ENCODE measurements at places on chromosomes 2 and 18.
A peak's percentile ranks its signal among the peaks of the same experiment; 100 is the strongest.

DNA sequence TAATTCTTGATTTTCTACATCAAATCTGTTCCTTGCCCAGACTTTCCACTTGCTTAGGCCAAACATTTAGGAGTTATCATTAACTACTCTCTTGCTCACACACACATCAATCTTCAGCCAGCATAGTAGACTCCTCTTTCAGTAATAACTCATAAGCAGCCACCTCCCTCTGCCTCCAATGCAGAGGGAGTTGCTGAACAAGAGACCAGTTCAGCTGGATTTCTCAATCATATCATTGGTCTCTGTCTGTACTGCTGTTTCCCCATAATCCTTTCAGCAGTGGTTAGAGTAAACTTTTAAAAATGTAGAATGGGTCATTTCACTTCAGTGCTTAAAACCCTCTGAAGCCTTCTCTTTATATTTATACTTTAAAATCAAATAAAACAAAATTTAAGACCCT, 112.9 kb downstream of the SLC39A10 start:
- no peak for DNase-seq

DNA sequence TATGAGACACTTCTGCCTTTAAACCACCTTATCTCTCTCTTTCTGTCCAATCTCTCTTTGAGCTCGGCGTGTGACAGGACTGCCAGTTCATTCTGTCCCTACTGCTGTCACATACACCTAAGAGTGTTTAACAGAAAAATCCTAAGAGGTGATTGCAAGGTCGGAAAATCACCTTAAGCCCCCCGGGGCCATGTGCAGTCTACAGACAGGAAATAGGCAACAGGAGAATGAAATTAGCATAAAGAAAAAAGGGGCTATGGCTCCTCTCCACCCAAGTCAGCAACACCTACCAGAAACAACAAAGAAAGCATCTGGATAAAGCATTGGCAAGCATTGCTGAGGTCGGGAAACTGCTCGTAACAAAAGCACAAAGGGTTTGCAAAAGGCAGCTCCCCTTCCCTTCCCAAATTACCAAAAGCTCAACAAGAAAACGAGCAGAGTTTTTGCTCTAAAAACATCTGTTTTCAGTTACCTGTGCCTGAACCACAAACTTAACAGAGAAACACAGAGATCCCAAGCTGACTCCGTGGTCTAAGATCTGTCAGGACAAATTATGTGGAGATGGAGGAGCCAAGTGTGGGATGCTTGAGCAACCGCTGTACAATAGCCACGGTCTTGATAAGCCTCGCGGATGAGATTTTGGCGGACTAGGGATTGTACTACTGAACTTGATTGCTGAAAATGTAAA, 30.4 kb downstream of the ANKRD44 start:
- DNase-seq: no peak

- DNase-seq: no peak
Observed at GRCh38 chr2:76808732-76809131, 713.4 kb downstream of the LRRTM4 start.

GRCh38 chr2:105187531-105187930, 54.0 kb upstream of the GPR45 start:
- no peak for DNase-seq

DNA sequence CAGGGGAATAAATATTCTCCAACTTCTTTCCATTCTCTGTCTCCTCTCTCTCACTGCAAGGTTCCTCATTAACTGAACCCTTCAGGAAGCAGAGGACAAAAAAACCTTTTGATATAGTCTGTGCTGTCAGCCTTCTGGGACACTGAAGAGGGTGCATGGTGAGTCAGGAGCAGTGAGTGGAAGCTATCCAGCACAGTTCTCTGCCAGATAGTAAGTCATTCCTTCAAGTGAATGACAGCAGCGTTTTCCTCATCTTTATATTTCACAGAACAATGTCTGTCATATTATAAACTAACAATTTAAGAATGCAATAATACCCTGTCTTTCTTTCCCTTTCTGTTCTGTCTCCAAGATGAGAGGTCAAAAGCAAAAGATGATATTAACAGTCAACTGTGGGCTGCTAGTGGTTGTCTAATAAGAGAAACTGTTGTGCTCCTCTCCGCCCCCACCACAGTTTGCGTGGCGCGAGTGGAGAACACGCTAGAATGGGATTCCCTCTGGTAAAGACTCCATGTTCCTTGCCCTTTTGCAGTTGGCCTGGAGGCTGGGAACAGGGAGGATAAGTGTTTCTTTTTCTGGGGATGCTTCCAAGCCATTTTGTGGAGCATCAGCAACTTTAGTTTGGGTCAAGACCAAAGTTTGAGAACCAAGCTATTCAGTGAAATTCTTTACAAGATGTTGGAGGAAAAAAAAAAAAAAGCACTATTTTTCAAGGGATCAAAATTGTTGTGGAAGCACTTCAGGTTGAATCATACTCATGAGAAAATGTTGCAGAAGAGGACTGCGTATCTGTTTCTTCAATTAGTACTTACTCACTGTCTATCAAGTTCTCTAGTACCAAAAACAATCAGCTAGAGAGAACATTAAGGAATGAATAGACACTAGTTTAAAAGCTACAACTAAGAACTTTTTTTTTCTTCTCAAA, 430.2 kb downstream of the SETBP1 start:
- DNase-seq: no peak

DNA sequence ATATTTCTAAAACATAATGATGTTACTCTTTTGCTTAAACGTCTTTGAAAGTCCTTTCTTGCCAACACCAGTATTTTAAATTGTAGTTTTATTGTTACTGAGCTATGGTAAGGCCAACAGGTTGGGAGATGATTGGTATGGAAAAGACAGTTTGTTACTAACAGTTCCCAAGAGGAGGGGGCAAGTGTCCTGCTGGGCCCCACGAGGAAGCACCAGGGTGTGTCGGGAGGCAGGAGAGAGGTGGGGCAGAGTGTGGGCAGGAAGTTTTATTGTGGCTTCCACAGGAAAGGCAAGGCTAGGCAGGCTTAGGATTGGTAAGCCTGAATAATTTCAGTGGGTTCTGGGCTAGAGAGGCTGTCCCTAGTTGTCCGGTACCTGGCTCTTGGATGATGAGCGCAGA, 134.3 kb downstream of the SOCS6 start:
- no peak for DNase-seq

GRCh38 chr2:41967476-41968181, 80.2 kb upstream of the PKDCC start:
- DNase-seq: no peak

DNA sequence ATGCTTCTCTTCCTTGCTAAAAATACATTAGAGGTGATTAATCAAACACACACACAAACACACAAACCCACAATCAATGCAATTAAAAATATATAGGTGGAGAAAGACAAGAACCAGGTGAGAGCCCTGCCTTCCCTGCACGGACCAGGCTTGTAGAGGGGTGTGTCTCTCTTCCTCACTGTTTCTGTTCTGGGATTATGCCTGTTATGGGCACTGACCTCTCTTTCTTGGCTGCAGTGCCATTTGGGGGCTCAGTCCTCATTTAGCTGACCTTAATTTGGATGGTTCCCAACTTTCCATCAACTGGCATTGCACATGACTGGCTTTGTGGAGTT, 89.8 kb downstream of the SH3RF3 start:
- DNase-seq: no peak

- DNase-seq: peak; percentile 74
Observed at GRCh38 chr2:118845005-118845521, 2.4 kb downstream of the EN1 start.

DNA sequence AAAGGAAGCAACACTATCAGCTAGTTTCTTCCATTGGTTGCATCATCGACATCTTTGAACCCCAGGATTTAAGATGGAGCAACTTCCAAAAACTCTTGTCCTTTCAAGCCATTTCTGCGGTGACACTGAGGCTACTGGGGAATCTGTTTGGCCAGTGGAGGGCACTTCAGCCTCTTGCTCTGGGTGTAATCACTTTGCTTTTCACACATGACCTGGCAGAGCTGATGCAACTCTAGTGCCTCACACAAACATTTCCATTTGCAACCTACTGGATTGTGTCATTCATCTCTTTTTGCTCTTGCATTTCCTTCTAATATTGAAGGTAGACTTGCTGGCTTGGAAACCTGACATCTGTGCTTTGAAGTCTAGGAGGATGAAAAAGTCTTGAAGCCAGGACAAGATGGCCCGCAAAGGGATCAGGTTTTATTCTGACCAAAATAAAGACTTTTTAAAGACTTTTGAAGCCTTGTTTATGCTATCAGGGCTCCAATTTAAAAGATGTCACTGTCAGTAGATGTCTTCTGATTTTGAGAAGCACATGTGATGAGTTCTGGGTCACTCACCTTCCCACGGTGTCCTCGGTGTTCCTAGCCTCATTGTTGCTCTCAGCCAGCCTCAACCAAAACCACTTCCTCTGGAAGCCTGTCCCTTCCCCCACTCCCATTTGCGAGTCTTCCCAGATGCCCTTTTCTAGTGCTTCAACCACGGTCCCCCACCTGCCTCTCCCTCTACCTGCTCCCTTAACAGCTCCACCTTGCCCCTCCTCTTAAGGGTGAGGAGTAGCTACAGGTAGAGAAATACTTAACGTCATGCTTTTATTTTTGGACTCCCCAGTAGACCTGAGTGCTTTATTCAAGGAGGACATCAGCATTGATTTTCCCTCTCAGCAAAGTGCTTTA, 69.7 kb upstream of the KCNE4 start:
- no peak for DNase-seq

GRCh38 chr2:30275256-30275655, 43.9 kb downstream of the LBH start:
- no peak for DNase-seq

DNA sequence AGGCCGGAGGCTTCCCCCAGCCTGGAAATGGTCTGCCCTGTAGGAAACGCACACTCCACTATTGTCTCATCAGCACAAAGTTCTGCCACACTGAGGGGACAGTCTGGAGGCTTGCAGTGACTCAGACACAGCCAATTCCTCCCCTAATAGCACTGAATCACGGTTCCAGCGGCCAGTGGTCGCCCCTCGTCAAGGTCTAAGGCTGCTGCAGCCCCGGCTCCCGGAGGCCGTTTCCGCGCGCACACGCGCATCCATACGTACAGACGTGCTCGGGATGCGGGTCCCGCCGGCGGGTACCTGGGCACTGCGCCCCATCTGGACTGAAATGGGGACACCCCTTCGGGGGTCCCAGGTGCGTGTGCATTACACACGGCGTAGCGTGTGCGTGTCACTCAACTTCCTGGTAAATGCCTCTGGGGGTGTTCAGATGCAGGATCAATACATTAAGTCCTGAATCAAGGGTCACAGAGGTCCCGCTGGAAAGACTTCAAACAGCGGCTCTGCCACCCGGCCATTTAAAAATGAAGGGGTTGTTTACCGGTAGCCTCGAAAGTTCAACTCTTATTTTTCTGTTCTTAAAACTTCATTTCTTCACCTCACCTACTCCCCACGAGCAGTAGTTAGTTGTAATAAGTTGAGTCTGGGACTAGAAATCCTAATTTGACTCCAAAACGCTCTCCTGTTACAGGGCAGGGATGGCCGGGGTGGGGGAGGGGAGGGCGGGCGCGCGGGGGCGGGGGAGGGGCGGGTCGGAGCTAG, 572 bp upstream of the ZNF516 start:
- peak; percentile 65 for DNase-seq

- DNase-seq: no peak
Observed at GRCh38 chr2:28591711-28592335, 96.0 kb downstream of the PLB1 start.

DNA sequence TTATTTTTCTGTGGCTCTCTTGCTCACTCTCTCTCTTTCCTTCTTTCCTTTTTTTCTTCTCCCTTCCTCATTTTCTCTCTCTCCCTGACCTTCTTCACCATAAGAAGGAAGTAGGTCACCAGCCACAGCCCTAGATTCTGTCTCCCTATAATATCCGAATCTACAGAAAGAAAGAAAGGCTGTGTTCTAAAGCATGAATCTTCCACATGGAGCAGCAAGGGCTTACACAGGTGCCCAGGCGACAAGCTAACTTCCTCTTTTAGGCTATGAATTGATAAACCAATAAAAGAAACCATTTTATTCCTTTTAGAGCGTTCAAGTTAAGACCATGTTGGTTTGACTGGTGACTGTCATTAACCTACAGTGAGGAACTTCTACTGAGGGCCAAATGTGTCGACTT, 49.3 kb downstream of the CACNB4 start:
- DNase-seq: no peak

- DNase-seq: no peak
Observed at GRCh38 chr2:104638190-104638858, 215.6 kb upstream of the POU3F3 start.

DNA sequence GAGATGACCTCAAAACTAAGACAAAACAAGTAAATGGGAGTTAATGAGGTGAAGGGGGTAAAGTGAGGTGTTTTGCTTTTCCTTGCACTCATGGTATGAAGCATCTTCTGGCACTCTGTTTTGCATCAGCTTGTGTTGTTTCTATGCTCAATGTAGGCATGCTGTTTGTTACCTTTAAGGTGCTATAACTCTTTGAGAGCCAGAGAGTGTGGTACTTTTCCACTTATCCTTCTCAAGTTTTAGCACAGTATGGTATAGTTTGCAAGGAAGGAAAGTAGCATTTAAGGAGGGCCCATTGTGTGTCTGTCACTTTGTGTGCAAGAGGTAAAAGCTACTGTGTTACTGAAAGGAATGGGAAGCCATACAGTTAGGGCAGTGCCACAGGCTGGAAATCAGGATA, 17.5 kb upstream of the CXCR4 start:
- DNase-seq: no peak

GRCh38 chr2:221468317-221468716, 103.8 kb downstream of the EPHA4 start:
- DNase-seq: no peak

GRCh38 chr2:20062615-20063545, 11.5 kb upstream of the LAPTM4A start:
- DNase-seq: no peak

- DNase-seq: no peak
Observed at GRCh38 chr2:21288299-21288698, 164.5 kb downstream of the TDRD15 start.

DNA sequence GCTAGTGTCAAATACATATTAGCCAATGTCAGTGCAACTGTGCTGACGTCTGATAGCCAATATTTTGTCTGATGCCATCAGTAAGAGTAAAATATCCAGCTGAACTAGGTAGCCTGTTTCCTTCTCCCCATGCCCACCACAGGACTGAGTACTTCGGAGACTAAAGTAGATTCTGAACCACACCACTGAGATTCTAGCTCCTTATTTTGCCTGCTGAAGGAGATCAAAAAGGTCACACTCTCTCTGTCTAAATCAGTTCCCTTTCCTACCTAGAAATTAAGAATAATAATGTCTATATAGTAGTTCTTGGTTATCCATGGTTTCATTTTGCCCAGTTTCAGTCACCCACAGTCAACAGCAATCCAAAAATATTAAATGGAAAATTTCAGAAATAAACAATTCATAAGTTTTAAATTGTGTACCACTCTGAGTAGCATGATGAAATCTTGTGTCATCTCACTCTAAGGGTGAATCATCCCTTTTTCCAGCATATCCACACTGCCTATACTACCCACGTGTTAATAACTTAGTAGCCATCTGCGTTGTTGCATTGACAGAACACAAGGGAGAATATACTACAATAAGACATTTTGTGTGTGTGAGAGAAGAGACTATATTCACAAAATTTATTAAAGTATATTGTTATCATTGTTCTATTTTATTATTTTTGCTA, 1043.3 kb upstream of the PIK3C3 start:
- no peak for DNase-seq

DNA sequence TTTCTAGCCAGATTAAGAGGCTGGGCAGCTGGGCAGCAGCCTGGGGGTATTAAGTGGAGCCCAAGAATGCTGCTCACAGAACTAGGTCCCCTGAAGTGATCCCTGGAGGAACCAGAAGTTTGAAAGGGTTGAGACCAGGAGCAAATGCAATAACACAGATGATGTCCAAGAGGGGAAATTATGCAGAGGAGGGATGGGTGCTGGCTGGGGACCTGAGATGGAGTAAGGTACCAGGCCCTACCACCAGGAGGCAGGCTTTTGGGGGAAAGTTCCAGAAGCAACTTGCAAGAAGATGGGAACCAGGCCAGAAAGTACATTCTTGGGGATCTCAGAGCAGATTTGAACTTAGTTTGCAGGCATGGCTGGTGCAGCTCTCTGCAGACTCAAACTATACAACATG, 175.1 kb downstream of the NCK2 start:
- DNase-seq: peak; percentile 28

Data from glutamatergic neuron (in vitro differentiated cells).